ENCODE measurements at places on chromosomes 5 and 9.

DNA sequence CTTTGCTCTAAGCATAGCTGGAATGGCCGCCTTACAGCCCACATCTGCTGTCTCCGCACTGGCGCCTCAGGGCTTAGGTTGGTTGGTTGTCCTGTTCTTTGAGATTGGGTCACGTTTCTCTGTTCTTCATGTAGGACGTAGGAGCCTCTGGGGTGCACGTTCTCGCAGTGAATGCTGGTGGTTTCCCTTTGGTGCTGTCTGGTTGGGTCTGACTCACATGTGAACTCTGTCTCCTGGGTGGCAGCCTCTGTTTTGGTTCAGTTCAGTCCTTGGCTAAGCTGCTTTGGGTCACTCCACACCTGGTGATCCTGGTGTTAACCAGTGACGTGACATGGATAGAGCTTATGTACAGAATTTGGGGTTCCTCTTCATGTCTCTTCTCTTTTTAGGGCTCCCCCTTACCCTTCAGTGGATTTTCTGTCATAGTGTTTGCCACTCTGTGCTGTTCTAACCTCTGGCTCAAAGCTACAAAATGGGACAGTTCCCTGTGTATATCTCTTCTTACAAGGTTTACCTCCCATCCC, 12.6 kb upstream of the LPCAT1 start:
- no peak for DNase-seq

- DNase-seq, result no peak
Observed at GRCh38 chr5:139746691-139747582, 48.7 kb upstream of the PSD2 start.

GRCh38 chr9:13430368-13431221, 151.1 kb upstream of the MPDZ start:
- DNase-seq, result no peak

- DNase-seq, result no peak
Observed at GRCh38 chr5:122341087-122341486, 29.1 kb downstream of the SNCAIP start.

DNA sequence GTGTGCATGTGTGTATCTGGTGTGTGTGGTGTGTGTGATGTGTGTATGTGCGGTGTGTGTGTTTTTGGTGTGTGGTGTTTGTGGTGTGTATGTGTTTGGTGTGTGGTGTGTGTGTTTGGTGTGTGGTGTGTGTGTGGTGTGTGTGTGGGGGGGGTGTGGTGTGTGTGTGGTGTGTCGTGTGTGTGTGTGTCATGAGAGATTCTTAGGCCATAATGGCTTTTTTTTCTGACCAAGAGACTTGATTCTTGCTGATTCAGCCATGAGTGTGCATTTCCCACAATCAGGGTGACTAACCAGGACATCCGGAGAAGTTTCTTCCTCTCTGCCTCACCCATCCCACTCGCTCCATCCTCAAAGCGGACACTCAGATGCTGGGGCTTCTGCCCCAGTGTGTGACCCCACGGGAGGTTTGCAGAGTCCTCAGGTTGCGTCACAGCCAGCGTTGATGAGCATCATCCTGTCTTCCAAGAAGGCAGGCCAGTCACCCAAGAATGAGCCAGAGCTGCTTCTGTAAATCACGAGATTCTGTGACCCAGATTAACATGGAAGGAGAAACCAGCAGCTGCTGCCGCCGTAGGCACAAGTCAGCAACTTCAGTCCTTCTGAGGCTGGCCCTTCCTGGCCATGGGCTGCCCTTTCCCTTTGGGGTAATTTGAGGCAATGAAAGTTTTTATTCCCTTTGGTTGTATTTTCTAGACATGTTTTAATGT, 12.5 kb upstream of the CTSL start:
- DNase-seq, result peak; percentile 92

DNA sequence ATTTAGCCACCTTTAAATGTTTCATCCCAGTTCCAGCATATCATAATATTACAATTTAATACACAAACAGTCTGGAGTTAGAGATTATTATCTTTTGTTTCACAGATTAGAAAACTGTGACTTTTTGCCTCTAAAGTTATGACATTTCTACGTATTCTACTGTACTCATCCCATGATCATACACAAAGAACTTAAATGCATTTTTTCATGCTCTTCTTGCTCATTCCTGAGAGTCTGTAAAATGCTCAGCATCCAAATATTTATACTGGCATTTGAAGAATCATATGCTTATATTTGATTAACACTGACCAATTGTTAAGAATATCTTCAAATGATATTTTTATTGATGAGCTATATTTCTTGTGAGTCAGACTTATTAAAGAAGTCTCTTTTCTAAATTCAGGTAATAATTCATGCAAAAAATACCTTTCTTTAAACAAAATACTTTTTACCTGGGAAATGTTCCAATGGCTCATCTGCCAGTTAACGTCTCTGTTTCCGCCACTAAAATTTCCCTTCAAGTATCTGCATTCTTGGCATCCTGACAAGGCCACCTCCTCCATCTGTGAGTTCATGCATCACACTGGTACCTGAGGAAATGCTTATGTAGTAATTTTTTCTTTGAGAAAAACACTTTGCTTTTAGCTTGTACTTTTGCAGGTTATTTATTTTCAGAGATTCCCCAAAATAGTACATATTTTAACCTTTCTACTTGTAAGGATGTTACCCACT, 139.6 kb upstream of the RASA1 start:
- DNase-seq, result no peak

- DNase-seq, result no peak
Observed at GRCh38 chr5:154714266-154714986, 40.8 kb upstream of the LARP1 start.

DNA sequence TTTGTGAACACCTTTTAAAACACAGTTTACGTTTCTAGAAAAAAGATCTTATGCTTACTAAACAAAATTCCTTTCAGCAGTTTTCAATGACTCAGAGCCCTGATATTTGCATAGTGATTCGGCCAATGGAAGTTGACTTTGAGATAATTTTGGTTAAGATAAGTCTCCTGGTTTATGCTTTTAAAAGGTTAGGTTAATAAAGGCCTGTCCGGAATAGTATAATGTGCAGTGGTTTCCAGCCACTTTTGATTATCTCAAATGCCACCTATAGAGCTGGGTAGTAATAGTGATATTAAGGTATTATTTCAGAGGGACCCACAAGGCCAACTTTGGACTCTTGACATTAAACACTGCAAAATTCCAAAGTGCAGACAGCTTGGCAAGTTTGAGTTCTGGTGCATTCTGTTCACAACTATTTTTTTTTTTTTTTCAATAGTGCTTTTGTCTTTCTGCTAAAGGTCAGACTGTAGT, 86.1 kb downstream of the F2RL2 start:
- DNase-seq, result no peak

DNA sequence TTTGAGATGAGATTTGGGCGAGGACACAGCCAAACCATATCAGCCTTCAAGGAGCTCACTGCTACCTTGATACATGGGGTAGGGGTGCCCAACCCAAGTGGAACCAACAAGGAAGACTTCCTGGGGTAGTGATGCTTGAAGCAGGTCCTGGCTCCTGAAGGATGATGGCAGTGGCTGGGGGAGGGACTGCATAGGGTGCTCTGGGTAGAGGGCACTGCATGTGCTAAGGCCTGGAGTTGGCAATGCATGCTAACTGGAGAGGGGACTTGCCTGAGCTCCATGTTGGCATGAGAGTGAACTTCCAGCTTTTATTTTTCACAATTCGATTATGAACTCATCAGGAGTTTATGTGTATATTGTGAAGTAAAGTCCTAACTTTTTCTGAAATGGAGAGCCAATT, 58.6 kb upstream of the FRRS1L start:
- DNase-seq, result no peak

- DNase-seq, result no peak
Observed at GRCh38 chr9:113879318-113879717, 3.2 kb downstream of the ZNF618 start.

DNA sequence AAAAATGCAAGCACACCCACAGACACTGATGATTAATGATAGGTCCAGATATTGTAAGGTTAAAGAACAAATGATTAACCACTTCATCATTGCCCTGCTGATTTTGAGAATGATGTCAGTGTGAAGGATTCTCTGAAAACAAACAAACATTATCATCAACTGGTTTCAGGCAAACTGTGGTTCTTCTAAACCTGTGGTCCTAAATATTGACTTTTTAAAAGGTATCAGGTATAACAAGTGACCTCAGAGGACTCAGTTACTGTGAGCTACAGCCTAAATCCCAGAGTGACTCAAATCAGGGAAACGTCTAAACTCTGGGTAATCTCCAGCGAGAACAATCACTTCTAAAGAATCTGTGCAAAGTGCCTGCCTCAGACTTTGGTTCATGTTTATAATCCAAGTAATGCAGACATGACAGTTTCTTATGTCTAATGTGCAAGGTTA, 172.3 kb upstream of the CDH6 start:
- no peak for DNase-seq

DNA sequence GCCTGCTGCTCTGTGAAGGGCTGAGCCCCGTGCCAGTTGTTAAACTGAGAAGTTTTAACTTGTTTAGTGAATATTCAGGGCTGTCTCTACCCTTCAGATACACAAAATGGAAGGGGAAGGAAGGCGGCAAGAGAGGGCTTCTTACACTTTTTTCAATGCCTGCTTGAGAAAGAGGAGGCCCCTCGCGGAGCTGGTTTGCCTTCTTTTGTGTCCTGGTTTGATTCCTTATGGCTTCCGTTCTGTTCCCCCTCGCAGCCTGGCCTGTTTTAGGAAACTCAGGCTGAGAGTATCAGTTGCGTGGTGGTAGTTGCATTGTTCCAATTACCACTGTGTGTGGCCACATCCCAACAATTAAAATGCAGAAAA, 1.0 kb downstream of the FAM53C start:
- no peak for DNase-seq
